Stimulated activated CD4-positive, alpha-beta T cell treated with anti-CD3 and anti-CD28 coated beads, Interleukin-2, amount 100 ng/mL, for 24 hours (primary cell): ENCODE measurements at places on chromosomes 7 and 10.

DNA sequence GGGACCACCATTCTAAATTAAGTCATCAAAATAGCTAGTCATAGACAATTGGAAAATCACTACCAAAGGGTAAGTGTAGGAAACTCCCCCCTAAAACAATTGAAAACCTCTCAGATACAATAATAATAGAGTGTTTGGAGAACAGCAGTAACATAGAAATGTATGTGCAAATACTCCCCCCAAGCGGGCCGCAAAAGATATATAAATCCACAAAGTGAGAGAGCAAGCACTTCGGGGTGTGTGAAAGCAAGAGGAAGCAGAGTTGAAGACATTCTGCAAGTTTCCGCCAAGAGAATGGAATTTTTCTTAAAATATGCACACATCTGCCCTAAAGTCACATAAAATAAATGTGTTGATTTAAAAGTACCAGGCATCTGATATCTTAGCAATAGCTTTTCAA, 33.3 kb downstream of the CHCHD3 start:
- DNase-seq = no peak

GRCh38 chr10:11180228-11180627, 162.6 kb downstream of the CELF2 start:
- peak; percentile 61 for DNase-seq

GRCh38 chr10:101052285-101052684, 9.5 kb upstream of the KAZALD1 start:
- no peak for DNase-seq

GRCh38 chr10:106173838-106174237, 990.7 kb downstream of the SORCS1 start:
- DNase-seq = no peak

- peak; percentile 79 for DNase-seq
Observed at GRCh38 chr10:33193057-33193700, 141.3 kb downstream of the NRP1 start.

- no peak for DNase-seq
Observed at GRCh38 chr10:72024596-72024995, 60.4 kb downstream of the CHST3 start.

DNA sequence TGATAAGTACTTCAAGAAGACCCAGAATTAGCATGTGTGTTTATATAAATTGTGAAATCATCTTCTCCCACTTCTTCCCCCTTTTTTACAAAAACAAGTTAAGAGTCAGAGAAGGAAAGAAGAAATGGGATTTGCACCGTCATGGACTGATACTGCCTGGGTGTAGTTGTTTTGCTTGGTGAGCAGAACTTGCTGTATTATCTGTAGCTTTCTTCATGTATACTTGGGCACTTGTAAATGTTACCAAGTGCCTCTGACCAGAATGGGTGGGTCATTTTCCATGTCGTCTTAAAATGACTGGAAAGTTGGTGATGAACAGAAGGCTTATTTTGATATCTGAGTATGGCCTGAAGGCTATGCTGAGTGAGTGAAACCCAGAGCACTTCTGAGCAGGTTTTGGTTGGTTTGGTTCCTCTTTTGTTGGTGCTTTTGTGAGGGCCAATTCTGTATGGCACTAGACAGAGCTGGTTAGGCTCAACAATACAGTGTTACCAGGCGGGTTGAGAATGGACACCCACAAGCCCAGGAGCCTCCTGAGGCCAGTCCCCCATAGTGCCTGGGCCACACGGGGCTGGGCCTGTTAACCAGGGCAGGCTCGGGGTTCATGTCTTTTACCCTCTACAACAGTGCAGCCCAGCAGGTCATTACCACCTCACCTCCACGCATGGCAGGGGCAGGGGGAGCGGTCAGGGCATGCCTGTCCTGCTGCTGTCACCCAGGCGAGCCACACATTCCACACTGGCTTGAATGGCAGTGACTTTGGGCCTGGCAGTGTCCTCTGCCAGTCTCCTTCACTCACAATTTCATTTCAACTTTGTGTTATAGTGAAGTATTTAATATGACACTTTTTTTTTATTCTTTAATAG, 115.1 kb downstream of the CCNY start:
- no peak for DNase-seq

DNA sequence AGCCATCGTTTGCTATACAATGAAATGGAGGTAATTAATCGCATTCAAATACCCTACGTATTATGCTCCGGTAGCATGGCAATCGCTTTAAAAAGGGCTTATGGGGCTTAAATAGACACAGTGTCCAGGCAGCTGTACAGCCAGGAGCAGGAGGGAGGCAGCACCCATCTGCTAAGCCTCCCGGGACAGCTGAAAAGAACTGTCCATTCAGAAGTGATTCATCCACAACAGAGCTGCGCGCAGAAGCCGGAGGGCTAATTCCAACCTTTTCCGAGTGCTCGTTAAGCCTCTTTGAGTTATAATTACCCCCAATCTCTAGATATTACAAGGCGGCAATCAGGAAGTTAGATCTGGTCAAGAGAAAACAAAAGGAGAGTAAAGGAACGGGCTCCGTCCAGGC, 58.3 kb downstream of the DPYSL4 start:
- DNase-seq = no peak

GRCh38 chr7:150801946-150802771, 1.6 kb downstream of the TMEM176A start:
- DNase-seq = no peak

DNA sequence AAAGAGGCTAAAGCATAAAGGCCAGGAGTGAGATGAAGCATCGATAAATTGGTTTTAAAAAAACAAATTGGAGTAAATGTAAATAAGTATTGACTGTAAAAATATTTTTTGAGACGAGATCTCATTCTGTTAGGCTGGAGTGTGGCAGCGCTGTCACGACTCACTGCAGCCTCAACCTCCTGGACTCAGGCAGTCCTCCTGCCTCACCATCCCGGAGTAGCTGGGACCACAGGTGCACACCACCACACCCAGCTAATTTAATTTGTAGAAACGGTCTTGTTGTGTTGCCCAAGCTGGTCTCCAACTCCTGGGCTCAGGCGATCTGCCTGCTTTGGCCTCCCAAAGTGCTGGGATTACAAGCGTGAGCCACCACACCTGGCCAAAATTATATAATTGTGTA, 17.8 kb downstream of the HNRNPA2B1 start:
- DNase-seq = no peak

DNA sequence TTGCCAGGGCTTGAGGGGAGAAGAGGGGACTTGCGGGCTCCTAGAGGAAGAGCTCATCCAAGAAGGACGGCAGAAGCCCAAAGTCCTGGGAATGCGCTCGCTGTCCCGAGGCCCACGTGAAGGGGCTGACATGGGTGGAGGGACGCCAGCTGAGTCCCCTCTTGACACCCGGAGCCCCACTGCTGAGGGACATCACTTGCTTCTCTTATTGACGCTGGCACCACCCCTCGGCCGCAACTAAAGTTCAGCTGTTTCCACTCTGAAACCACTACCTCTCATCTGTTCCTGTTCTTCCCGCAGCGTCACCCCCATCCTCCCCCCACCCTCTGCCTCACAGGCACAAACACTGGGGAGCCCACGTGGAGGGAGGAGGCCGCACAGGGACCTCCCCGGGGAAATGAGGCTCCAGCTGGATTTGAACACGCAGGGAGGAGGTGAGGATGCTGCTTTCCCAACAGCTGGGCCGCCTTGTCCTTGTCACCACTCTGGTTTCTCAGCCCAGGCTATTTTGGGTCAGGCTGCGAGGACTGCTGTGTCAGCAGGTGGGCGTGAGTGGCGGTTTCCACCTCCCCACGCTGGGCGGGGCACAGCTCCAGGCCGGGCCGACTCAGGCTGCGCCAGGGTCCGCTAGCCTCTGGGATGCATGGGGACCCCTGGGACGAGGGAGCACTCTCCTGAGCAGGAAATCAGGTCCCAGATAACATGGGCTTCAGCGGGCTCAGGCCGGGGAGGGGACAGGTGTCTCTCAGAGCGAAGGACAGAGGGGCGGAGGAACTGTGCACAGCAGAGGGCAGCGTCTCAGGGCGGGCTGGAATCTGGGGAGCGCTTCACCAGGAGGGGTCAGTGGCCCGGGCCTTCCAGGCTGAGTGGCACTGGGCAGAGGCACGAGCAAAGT, 156.3 kb downstream of the ZNF248 start:
- no peak for DNase-seq

GRCh38 chr7:84675633-84676034, 481.0 kb upstream of the SEMA3A start:
- DNase-seq = no peak

DNA sequence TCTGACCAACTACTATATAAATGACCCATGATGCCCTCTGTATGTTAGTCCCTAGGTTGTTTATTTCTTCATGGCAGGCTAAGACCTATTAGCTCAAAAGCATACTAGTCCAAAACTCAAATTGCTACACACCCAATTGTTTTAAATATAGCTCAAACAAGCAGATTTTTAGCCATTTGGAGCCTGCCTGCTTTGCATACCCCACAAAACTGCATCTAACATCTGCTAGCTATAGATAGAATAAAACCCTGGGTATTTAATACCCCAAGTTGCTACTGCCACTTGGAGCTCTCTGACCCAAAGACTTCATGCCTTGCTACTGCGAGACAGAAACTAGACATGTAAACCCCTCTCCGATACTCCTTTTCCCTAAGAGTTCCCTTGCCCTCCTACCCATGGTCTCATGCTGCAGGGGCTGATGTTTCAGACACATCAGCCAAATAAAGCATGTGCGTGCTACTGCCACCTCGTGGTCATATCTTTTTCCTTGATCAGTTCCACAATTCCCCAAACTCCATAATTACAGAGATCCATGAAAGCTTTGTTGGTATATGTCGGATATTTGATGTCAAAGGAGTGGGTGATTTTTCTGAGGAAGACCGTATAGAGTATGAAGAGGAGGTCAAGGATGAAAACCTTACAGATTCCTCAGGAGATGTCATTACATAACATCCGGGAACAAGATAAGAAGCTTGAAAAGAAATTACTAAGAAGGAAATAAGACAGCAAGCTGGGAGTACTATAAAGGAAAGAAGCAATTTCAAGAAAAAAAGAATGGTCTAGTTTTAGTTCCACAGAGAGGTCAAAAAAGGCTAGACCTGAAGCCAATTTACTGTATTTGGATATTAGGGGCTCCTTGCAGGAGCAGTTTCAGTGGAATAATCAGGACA, 386.6 kb downstream of the SH2D4B start:
- peak; percentile 32 for DNase-seq

- no peak for DNase-seq
Observed at GRCh38 chr7:97697396-97697795, 34.5 kb upstream of the TAC1 start.

DNA sequence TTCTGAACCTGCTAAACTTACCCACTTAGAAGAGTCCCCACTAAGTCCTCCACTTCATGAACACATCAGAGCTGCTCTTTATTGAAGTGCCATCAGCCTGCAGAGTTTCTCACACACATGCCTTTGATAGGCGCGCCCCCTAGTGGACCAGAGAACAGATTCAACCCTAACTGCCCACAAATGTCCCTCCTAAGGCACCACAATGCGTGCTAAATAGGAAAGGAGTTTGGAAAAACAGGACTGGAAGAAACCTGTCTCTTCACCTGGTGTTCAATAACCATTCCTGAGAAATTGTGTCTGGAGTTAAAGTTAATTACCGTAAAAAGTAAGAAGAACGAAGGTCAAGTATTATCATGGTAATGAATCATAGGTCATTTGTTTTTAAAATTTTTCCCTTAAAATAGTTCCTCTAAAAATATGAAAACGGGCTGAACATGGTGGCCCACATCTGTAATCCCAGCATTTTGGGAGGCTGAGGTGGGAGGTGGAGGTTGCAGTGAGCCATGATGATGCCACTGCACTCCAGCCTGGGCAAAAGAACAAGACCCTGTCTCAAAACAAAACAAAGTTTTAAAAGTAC, 249.7 kb downstream of the ELMO1 start:
- DNase-seq = peak; percentile 78

DNA sequence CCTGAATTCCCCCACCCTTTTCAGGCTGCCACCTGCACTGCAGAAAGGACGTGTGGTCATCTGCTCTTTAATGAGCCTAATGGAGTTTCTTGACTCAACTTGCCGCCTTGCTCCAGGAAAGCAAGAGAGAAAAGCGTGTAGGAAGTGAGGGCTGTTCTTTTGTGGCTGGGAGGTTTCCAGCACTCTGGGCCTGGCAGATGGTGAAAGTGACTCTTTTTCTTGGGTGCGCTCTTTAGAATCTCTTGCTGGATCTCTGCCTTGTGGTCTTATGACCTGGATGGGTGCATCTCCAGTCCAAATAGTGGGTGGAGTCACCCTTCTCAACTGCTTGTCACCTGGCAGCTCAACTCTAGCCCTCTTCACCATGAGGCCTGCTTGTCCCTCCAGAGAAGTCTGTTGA, 244.0 kb downstream of the SORCS1 start:
- DNase-seq = no peak

DNA sequence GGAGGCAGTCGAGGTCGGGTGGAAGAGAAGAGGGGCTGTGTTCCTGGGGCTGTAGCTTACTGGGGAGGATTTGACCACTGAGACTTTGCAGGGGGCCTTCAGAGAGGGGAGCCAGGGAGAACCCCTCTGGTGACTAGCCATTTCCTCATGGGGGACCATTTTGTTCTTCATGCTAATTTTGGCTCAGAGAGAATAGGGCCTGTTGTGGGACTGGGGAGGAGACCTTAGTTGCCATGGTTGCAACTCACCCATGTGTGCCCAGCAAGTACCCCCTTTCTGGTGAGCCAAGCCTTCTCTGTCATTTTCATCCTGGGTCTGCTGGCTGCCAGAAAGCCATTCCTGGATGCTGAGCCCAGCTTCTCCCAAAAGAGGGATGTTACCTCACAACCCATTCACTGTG, 120.9 kb downstream of the GRK5 start:
- DNase-seq = no peak

- DNase-seq = peak; percentile 50
Observed at GRCh38 chr7:37448011-37448635, 541 bp downstream of the ELMO1 start.

- peak; percentile 36 for DNase-seq
Observed at GRCh38 chr10:112951359-112952281, 1.6 kb downstream of the TCF7L2 start.

GRCh38 chr10:4655406-4655805, 170.6 kb upstream of the AKR1E2 start:
- DNase-seq = no peak
